ENCODE measurements at places on chromosomes 7 and 10.

- no peak for DNase-seq
These were observed 72.0 kb upstream of the TES start for GRCh38 chr7:116138202-116138801.

DNA sequence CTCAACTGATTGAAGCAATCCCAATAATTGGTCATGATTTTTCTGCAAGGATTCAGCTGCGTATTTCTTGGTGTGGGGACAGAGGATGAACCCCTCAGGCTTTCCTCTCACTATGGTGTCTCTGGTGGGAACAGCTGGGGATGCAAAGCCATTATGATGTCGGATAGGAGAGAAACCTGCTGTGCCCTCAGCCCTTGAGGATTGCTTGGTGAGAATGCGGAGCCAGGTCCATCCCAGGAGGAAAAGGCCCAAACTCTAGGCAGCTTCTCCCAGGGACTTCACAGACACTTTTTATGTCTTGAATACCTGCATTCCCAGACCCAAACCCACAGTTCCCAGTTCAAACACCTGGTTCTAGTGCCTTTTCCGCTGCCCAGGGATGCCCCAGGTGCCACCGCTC, 302.0 kb downstream of the WDR37 start:
- no peak for DNase-seq

- DNase-seq: no peak
These were observed 5.7 kb upstream of the NDST2 start for GRCh38 chr10:73816917-73817729.

- no peak for DNase-seq
These were observed 28.2 kb downstream of the CDK14 start for GRCh38 chr7:90624225-90624911.

DNA sequence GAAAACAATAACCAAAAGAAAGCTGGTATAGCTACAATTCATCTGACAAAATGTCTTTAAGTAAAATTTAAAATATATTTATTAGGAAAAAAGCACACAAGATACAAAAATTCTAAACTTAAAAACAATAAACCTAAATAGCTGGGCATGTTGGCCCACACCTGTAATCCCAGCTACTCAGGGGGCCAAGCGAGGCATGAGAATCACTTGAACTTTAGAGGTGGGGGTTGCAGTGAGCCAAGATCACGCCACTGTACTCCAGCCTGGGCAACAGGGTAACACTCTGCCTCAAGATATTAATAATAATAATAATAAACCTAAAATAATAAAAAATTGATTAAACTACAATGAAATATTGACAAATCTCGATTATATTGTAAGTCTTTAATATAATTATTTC, 77.8 kb upstream of the PDK4 start:
- no peak for DNase-seq

- no peak for DNase-seq
These were observed 21.3 kb upstream of the VAX1 start for GRCh38 chr10:117159390-117159789.

GRCh38 chr10:30973737-30974136, 57.9 kb downstream of the ZNF438 start:
- no peak for DNase-seq

- no peak for DNase-seq
These were observed 190.9 kb downstream of the RNLS start for GRCh38 chr10:88392222-88392621.

DNA sequence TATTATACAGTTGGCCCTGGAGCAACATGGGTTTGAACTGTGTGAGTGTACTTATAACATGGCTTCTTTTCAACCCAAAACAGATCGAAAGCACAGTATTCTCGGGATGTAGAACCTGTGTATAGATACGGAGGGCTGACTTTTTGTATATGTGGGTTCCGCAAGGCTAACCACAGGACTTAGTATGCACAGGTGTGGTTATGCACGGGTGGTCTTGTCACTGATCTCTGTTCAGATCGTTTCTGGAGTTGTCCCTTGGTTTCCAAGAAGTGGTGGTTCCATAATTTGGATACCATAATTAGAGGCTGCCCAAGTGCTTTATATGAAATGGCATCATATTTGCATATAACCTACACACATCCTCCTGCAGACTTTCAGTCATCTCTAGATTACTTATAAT, 10.9 kb upstream of the BHLHA15 start:
- DNase-seq: no peak

DNA sequence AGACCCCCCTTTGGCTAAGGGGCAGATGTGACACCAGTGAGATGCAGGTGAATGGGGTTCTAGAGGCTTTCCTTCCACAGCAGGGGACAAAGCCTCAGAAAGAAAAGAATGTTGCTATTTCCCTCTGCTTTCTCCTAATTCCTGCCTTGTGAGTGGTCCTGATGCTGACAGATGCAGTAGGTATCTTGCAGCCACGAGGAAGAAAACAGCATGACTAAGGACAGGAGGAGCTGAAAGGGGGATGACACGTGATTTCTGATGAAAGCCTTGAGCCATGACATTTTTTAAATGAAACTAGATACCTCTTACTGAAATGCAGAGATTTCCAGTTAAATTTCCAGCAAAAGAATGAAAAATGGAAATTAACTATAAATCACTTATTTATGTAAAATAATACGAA, 92.4 kb downstream of the C1GALT1 start:
- DNase-seq: no peak

- no peak for DNase-seq
These were observed 20.2 kb downstream of the SDK1 start for GRCh38 chr7:3321206-3321605.

DNA sequence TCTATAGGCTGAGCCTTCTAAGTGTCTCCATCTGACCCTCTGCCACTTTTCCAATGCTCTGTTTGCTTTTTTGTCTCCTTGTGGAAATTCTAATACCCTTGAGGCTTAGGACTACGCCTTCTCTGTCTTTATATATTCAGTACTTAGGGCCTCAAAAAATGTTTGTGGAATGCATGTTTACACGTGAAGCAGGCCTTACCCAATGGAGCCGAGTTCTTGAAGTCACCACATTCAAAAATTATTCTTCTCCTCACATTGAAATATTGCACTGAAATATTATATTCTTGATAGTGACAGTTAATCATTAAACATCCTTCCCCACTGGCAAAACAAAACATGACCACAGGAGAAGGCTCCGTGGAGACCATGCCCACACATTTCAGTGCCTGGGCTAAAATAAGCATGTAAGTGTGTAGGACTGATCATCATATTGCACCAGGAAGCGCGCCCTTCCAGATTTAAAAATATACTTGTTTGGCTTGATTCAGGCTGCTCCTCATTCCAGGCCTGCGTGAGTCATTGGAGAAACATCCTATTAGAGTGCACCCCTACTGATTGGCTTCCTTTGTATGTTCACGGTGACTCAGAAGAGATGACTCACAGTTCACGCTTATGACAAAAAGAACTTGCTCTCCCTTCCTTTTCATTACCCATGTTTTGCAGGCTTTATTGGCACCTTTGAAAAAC, 307.4 kb upstream of the AOAH start:
- no peak for DNase-seq

DNA sequence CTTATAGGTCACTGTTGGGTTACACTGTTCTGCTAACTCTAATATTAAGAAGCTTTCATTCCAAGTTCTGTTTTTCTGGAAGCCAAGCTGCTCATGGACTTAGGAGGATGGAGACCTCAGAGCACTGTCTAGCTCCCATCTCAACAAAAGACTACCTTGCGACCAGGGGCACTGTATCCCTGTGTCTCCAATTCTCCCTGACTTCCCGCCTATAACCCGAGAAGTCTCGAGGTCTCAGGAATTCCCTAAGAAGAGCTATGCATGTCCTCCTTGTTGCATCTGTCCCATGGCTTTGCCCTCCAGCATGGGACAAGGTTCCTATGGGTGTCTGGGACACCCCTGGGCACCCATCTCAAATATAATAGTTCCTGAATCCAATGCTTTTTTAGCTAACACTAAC, 31.2 kb downstream of the BTBD16 start:
- no peak for DNase-seq

DNA sequence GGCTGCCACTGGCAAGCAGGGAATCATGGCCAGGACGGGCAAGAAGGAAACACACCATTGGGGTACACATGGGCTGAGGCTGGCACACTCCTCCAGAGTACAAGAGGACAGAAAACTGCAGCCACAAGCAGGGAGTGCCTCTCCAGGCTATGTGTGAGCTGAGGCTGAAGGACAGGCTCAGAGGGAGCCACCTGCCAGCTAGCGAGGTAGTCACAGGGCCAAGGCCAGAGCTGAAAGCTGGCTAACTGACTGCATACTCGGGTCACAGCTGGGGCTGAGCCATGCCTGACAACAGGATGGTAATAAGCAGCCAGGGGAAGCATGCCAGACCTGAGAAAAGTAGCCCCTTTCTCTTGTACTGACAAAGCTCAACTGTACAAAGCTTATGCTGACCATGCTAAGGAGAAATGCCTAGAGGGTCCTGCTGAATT, 52.0 kb downstream of the KIF5B start:
- no peak for DNase-seq

GRCh38 chr7:46695051-46695708, 774.1 kb upstream of the IGFBP3 start:
- no peak for DNase-seq

DNA sequence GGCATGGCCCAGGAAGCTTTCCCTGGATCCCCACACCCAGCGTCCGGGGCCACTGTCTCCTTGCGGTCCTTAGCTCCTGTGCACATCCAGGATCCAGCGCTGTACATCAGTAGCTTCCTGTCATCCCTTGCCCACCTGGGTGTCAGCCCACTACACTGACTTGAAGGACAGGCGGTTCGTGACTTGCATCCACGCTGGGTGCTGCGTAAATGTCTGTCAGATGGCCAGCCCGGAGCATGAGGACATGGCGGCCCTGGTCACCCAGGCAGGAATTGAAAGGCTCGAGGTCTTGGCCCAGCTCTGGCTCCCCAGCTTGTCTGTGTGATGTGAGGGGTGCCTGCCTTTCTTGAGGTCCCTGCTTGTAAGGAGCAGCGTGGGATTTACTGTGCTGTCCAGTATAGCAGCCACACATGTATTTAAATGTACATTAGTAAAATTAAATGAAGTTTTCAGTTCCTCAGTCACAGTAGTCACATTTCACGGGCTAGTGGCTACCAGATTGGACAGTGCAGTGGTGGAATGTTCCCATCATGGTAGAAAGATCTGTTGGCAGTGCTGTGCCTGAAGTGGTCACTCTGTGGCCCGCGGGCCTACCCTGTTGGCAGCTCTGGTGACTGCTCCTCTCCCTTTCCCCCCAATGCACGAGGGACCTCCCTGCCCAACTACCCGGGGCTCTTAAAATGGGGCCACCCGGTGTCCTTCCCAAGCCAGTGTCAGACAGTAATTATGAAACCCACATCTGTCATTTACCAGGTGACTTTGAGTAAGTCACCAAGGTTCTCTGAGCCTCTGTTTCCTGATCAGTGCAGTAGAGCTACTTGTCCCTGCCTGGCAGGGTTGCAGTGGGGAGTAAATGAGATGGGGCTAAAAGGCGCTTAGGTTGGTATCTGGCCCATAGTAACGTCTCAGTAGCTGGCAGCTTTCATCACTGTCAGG, 97.8 kb upstream of the PPIF start:
- no peak for DNase-seq

DNA sequence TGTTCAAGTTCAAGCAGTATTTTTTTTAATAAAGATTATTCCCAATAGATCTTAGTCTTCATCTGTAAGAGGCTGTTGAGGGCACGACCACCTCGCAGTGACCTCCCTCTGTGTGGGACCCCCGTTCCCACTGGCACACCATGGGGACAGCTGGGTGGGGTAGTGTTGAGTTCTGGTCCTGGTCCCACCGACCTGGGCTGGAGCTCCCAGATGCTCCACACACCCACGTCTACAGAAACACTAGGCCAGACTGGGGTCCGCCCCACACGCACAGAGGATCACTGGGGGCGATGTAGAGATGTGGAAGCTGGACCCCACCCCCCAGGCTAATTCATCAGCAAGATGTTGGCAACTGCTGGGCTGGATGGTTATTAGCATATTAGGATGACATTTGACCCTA, 623.6 kb downstream of the PTPRN2 start:
- no peak for DNase-seq

GRCh38 chr10:74081941-74082718, 68.5 kb downstream of the AP3M1 start:
- no peak for DNase-seq

DNA sequence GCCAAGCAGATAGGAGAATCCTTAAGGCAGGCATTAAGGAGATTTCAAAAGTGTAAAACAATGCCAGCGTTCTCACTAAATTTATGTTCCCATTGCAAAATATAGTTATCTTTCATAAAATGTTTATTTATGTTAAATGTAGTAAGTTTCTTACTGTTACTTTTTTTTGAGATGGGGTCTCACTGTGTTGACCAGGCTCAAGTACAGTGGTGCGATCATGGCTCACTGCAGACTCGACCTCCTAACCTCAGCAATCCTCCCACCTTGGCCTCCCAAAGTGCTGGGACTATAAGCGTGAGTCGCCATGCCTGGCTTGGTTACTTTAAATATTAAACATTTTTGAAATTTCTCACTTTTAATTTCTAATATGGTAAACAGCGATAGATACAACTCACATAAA, 31.8 kb upstream of the PRKAR2B start:
- DNase-seq: no peak

DNA sequence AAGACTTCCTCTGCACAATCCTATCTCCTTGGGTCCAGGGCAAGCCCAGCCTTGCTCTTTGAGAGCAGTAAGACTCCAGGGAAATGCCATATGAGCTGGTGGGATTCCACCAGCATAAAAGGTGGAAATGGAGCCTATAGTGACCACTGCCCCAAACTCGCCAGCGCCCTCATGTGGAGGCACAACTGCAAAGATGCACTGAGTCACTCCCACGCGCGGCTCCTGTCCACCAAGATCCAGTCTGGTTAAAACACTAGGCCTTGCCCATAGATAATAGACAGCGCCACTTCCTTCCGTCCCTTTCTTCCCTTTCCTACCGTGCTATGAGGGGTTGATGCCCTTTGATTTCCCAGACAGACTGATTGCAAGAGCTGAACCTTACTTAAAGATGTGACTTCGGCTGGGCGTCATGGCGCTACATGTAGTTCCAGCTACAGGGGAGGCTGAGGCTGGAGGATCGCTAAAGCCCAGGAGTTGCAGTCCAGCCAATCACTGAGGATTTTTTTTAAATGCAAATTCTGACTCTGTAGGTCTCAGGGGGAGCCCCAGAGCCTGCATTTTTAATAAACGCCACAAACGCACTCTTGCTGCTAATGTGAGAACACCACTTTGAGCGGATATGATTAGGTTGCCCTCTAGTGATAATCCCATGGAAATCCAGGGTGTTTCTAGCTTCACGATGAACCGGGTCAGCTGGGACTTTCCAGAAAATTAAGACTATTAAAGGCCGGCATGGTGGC, 136.5 kb downstream of the EPC1 start:
- no peak for DNase-seq

DNA sequence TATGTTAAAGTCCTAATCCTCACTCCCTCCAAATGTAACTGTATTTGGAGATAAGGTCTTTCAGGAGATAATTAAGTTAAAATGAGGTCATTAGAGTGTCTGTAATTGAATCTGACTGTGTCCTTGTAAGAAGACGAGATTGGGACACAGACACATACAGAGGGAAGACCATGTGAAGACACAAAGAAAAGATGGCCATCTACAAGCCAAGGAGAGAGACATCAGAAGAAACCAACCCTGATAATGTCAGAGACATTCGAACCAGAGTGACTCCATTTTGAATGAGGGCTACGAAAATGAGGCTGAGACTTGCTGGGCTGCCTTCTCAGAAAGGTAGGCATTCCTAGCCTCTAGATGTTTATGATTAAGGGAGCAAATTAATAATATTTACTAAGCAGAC, 542 bp upstream of the SAMD9L start:
- no peak for DNase-seq

GRCh38 chr7:821688-822087, 10.6 kb upstream of the SUN1 start:
- DNase-seq: no peak

GRCh38 chr7:79455173-79455790, 1.8 kb upstream of the MAGI2 start:
- DNase-seq: no peak

GRCh38 chr7:98135984-98136383, 29.3 kb downstream of the LMTK2 start:
- DNase-seq: no peak

Data from effector CD8-positive, alpha-beta T cell (primary cell).